ENCODE measurements at places on chromosomes 11 and 22.

DNA sequence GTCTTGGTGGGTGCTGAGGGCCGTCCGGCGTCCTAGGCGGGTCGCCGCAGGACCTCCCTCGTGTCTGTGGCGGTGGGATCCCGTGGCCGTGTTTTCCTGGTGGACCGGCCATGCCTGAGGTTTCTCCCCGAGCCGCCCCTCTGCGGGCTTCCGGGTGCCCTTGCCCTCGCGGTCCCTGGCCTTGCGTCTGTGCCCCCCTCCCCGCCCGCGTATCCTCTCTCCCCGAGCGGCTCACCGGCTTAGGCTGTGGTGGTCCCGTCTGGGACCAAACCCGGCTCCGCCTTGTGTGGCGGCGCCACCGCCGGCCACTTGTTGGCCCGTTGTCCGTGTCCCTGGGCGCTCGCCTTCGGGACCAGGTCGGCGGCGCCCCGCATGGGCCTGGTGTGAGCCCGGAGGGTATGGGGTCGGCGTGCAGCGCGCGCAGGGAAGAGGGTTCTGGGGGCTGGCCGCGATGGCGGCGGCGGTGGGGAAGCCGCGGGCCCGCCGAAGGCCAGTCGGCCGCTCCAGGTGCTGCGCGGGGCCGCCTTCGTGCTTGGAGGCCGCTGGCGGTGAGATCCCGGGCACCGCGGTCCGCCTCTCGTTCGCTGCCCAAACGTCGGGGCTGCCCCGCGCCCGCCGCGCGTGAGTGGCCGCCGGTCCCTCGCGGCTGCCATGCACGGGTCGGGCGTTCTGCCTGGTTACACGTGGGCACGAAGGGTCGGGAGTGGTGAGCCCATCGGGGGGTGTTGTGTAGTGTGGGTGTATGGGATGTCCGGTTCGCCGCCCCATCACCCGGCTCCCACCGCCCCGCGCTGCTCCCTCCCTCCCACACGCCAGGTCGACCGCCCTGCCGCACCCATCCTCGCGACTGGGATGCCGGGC, 3899.1 kb upstream of the OR11H1 start:
- no peak for DNase-seq

DNA sequence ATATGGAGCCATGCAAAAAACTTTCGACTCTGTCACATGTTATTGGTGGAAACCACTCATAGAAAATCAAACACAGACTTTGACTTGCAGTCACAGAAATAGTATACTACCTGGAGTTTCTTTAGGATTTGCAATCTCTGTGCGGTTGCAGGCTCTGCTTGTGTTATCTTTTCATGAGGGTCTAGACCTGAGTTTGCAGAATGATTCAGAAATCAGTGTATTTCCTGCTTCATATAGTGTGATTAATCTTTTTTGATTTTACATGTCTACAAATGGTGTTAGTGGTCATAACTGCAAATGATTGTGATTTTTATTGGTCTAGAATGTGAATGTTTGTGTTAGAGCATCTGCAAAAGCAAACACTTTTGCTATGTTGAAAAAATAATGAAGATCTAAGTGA, 690.2 kb downstream of the NTM start:
- no peak for DNase-seq

GRCh38 chr11:35218956-35219355, 80.0 kb downstream of the CD44 start:
- no peak for DNase-seq

GRCh38 chr11:13891911-13892310, 70.6 kb upstream of the SPON1 start:
- DNase-seq, result no peak

DNA sequence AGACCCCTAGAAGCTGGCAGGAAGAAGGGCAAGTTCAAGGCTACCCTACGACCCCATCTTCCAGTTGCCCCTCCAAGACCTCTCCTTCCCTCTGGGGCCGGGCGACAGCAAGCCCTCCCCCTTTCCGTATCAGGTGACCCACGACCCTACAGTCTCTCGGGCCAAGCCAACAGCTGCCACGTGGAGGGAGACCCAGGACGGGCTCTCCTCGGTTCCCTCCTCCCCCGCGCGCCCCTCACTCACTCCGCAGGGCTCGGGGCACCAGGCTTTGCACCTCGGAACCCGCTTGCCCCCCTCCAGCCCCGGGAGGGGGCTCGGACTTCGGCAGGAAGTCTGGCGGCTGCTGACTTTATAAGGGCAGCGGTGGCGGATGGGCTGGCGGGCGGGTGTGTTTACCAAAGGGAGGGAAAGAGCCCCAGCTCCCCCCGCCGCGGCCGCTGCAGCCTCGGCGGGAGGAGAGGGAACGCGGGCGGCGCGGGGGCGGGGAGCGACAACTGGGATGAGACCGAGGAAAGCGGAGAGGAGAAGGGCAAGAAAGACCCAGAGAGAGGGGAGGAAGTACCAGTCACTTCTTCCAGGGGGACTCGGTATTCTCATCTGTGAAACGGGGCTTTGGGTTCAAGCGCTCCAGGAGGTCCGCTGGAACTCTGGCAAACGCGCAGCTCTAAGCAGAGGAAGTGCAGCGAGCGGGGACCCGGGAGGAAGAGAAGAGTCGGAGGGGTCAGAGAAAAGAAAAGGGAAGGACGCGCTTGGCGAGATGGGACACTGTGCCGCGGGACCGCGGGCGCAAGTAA, 767 bp downstream of the SLC43A1 start:
- peak; percentile 54 for DNase-seq

- no peak for DNase-seq
These were observed 28.3 kb upstream of the PARVB start for GRCh38 chr22:43995798-43996169.

DNA sequence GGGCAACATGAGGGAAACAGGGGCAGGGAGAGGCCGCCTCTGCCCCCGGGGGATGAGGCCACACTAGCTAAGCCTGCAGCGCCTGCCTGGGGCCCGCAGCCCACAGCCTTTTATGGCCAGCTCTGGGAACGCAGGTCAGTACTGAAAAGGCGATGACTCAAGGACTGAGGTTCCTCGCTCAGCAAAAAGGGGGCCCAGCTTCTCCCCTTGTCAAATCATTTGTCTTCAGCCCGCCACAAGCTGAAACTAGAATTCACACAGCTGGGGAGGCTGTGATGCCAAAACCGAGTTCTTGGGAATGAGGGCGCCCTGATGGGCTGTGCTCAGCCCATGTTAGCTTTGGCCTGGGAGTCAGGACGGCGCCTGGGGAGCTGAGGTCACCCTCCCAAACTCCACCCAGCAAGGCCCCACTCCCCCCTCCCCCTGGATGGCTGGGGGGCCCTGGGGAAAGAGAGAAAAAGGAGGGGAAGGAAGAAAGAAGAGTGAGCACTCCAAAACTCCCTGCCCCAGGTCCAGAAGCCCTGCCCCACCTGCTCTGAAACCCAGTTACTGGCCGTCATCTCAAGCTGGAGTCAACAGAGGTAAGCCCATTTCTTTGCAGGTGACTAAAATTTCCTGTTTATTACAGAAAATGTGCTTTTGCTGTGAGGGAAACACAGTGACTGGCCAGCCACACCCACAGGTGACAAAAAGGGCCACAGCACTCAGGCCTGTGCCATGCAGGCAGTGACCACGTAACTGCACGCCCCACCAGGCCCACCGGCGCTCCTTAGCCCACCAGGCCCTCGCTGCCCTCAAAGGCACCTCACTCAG, 13.7 kb downstream of the EHD1 start:
- peak; percentile 72 for DNase-seq

DNA sequence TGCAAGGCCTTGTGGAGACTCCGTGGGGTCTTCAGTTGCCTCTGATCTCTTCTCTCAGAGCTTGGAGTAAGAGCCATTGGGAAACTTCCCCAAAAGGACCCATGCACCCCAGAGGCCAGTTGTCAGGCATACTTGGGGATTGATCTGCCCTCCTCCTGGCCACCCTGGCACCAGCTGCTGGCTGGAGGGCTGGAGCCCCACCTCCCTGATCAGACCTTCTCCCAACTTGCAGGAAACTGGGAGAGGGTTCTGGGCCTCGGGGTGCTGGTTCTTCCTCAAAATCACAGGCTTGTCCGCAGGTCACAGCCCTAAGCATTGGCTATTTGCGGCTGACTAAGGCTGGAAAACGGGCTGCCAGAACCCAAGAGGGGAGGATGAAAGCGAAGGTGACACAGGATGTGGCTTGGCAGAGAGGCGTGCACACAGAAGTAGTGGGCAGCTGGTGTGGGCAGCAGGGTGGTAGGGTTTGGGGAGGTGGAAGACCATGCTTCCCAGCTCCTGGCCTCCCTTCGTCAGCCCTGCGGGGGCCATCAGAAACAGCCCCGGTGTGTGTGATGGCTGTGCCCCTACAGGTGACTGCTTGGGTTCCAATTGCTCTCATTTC, 1.3 kb upstream of the DGKZ start:
- peak; percentile 43 for DNase-seq

DNA sequence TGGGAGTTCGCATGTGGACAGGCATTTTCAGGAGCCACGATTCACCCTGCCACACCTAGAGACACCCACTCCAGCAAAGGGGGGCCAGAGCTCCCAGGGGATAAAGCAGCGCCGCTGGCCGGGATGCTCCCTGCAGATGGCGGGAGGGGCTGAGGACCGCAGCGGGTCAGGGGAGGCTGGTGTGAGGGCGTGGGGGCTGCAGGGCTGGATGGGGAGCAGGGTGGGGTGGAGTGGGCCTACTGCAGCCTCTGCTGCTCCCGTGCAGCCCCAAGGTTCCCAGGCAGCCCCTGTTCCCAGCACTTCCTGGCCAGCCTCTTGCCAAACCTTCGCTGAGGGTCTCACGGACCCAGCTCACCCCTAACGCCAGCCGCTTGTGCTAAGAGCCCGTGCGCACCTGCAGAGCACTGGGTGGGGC, 13.0 kb downstream of the MUC5B start:
- DNase-seq, result no peak

GRCh38 chr11:44658506-44658850, 68.3 kb upstream of the TSPAN18 start:
- peak; percentile 20 for DNase-seq

- DNase-seq, result no peak
These were observed 80.8 kb downstream of the FBLN1 start for GRCh38 chr22:45583504-45583903.

DNA sequence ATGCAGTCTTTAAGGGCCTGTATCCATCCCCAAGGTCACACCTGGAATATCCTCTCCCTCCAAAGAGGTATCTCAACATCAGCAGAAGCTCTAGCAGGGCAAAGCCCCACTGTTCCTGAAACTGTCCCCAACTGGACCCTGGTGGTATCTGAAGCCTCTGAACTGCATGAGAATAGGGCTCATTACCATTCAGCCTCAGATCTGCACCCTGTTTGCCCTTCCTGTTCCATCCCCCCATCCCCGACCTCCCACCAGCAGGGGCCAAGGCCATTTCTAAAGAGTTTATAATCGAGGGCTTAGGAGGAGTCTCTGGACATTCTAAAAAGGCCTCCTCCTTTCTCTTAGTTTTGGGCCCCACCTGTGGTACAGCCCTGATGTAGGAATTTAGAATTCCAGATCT, 74.0 kb upstream of the THY1 start:
- no peak for DNase-seq

DNA sequence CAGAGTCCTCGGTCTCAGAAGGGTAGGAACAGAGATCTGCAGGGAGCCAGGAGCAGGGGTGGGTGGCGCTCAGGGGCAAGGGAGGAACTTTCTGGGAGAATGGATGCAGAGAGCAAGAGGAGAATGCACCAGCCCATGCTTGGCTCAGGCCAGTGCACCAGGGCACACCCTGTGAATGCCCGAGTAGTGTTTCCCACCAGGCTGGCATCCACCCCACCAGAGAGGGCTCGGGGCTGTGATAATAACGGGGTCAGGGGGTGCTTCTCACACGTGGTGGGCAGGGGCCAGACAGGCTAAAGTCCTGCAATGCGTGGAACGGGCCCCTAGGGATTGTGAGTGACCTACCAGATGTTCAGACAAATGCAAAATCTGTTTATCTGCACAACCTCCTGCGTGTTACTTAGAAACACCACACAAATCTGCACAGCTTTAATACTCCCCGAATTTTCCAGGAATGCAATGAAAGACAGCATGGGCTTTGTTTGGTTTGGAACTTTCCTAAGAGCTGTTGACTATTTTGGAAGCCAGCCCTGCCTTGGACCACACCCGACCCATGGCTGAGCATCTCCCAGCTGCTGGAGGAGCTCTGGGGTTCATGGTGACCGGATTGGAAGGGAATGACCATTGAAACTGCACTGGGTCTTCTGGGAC, 368.3 kb downstream of the SHANK2 start:
- DNase-seq, result no peak

DNA sequence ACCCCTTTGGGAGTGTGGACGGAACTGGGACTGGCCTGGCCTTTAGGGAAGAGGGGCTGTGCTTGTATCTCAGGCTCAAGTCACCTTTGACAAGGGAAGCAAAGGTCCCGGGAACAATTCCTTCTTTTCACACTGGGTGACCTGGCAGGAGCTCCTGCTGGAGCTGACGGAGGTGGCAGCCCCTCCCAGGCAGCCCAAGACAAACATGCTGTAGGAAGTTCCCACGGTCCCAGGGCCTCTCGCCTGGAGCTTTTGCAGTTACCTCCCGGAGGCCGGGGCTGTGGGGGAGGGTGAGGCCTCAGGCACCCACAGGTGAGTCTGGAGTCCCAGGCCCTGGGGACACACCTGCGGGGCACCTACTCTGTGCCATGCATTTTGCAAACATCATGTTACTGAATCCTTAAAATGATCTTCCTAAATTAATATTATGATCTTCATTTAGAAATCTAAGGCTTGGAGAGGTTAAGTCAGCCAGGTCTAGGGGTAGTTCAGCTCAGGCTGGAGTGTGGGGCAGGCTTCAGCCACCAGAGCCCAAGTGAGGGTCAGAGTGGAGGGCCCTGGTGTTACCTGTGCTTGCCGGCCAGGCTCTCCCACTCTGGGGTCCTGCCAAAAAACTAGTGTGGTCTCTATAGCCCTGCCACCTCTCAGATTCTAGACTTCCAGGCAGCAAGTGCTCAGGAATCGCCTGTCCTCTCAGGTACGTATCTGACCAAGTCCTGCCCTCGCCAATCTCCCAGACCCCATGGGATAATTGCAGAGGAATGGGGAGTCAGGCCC, 15.7 kb upstream of the MYEOV start:
- no peak for DNase-seq

GRCh38 chr22:23036684-23037428, 33.5 kb upstream of the GNAZ start:
- no peak for DNase-seq

GRCh38 chr22:37206118-37206840, 6.0 kb downstream of the SSTR3 start:
- no peak for DNase-seq

DNA sequence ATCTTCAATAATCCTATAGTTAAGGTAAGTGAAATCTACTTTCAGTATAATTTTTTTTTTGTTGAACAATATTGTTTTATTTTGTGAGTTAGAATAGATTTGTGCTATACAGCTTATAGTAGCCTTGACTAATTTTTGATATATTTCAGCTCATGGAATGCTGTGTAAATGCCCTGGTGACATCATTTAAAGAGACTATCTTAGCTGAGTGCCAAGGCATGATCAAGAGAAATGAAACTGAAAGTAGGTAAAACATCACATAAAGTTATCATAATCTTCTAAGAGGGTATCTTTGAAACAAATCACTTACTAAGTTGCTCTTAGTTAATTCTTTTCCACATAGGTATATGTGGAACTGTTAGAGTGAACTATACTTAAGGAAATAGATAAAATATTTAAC, 51.4 kb upstream of the ACAT1 start:
- DNase-seq, result no peak
